NCI-H187 treated with DMSO at 0.1 percent for 48 hours (cell line): ENCODE measurements at places on chromosomes 1 and 21.

DNA sequence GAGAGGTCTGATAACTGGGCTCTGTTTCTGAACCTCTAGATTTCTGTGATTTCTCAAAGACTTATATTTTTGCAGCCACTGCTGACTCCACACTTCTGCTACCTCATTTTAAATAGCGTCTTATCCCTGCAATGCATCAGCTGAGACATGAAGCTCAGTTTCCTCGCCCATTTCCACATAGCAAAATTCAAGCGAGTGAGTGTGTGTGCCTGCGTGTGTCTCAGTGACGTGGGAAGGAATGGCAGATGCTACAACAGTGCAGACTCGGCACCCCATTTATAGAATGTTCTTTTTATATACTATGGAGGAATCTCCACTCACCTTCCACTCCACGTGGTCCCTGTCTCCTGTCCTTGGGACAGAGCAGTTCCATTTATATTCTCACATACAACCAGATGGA lies 35.7 kb downstream of the ZMYND12 start:
- no peak for DNase-seq

DNA sequence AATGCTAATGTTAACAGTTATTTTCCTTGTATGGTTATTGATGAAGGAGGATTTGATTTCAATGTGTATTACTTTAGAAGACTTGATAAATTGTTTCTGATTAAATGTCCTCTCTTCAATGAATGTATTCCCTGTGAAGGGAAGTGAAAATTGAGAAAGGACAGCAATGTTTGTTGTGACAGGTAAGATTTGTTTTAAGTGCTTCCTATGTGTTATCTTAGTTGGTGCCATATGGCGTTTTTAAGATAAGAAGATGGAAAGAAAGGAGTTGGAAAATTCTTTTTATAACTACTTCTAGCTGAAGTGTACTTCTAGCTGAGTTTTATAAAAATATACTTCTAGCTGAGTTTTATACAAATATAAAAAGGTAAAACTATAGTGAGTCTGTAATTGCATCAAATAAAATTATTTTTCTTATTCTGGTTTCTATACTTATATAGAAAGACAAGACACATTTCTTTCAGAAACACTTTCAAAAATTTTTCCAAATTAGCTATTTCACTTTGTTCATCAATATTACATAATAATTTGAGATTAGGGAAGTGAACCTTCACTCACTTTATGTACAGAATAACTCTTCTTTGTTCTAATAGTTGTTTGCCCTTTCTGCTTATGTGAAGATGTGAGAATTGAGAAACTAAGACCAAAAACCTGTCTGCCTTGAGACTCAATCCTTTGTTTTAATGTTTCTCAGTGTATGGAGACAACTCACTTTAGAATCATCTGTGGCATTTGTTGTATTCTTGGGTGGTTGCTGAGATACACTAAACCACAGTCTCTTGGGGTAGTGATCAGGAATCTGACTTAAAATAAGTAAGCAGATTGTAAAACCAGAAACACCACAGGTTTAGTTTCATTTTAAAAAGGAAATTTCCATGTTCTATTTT lies 382.9 kb upstream of the B3GALT2 start:
- no peak for DNase-seq

GRCh38 chr1:201356701-201357100 lies 20.8 kb downstream of the TNNT2 start:
- DNase-seq: no peak

DNA sequence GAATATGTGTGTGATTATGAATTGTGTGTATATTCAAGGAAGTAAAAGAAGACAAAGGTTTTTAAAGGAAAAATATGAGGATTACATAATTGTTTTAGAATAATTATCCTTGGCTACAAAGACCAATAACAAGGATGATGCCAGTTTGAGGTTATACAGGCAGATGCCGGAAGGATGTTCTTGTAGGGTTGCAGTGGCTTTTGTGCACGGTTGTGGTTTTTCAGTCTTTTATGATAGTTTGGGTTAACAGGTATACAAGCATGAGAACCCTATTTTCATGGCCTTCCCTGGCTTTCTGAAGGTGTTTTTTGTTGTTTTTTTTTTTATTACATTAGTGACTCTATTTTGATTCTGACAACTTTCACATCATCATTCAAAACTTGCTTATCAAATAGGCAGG lies 4.9 kb downstream of the CR2 start:
- DNase-seq: no peak

DNA sequence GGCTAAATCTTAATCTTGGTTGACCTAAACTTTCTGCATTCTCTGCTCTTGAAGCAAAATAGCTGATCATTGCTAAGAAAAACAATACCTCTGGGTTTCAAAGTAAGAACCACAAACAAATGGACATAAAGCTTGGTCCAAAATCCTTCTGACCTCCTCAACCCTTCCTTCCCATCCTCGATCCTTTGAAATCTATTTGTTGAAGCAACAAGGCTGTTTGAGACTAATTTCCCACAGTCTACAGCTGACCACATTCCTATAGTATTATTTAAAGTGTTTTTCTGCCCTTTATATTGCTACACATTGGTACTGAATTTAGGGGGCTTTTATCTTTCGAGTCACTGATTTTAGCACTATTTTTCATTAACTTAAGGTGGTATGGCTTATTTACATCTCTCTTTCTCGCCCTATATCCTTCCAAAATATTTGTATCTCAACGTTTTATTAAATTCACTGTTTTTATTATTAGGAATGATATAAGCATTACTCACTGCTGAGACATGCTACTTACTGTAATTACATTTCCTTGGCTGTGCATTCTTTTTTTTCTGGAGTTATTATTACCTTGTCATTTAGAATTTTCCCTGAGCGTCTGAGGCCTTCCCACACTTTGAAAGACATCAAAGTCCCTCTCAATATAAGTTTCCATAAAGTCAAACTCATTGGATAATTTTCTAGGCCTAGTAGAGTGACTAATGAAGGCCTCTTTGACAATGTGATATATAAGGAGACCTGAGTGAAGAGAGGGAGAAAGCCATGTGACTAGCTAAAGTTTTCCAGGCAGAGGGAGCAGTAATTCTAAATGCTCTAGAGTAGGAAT lies 73.9 kb downstream of the RAB3GAP2 start:
- no peak for DNase-seq

- DNase-seq: no peak
These were observed at the start of gene ADAMTS5 for GRCh38 chr21:26967062-26967913. ADAMTS5 (minus strand) TSS chr21:26967088; CDS start chr21:26966391, 697 bp downstream.

- DNase-seq: no peak
These were observed 34.8 kb downstream of the RPAP2 start for GRCh38 chr1:92333668-92334067.

- DNase-seq: no peak
These were observed 55.3 kb downstream of the CHD5 start for GRCh38 chr1:6124746-6125365.

GRCh38 chr1:182084487-182085316 lies 23.2 kb upstream of the ZNF648 start:
- peak; percentile 49 for DNase-seq

DNA sequence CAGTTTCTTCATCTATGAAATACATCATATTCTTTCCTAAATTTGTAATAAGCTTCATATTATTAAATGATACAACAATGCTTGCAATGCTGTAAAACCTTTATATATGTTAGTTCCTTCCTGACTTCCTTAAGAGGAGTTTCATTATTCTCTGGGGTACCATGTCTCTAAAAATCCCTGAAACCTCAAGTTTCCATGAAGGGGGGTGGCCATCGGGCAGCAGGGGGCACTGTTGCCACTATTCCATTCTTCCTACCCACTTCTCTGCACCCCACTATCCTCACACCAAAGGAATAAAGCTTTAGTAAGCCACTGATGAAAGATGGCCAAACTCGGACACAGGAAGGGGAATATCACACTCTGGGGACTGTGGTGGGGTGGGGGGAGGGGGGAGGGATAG lies 9.0 kb upstream of the DMRTB1 start:
- no peak for DNase-seq

DNA sequence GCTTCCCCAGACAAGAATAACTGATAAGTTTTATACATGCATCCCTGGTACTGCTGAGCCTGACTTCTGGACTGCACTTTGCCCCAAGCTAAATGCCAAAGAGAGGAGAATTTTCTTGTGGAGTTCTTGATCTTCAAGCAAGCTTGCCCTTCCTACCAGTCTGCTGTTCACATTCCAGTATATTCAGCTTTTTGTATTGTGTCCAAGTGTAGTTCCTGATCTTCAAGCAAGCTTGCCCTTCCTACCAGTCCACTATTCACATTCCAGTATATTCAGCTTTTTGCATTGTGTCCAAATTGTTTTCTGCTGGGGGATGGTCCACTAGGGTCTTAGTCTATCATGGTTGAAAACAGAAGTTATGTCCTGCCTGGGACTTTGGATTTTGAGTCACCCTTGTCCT lies 894 bp upstream of the TSEN15 start:
- DNase-seq: no peak

- DNase-seq: no peak
These were observed 33.2 kb upstream of the PAX7 start for GRCh38 chr1:18597160-18598042.

DNA sequence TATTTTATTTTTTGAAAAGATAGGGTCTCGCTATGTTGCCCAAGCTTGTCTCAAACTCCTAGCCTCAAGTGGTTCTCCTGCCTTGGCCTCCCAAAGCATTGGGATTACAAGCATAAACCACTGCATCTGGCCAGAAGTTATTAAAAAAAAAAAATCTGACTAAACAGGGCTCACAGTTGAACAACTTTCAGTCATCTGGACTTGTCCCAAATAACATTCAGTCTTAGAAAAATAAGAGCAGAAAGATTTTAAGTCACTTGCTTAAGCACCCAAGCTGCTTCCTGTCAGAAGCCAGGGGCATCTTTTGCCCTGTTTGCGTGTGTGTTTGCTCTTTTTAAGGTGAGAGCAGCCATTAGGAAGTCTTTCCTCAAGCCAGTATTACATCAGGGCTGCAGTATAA lies 286.8 kb downstream of the LMO4 start:
- no peak for DNase-seq

GRCh38 chr1:156372876-156373275 lies 3.9 kb downstream of the RHBG start:
- no peak for DNase-seq

DNA sequence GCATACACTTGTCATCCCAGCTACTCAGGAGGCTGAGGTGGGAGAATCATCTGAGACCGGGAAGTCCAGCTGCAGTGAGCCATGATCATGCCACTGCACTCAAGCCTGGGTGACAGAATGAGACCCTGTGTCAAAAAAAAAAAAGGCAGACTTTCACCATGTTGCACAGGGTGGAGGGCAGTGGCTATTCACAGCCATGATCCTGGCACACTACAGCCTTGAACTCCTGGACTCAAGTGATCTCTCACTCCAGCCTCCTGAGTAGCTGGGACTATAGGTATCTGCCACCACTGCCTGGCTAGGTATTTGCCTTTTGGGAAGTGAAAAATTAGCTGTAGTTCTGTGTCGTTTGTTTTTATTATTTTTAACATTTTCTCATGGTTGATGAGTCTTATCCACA lies 19.1 kb downstream of the SPATA45 start:
- no peak for DNase-seq

- no peak for DNase-seq
These were observed at the start of gene GUCA2A for GRCh38 chr1:42164551-42165420. GUCA2A (minus strand) TSS chr1:42164745; CDS start chr1:42164712, 33 bp downstream.
